ENCODE measurements at places on chromosomes 1 and 21.
A peak's percentile ranks its signal among the peaks of the same experiment; 100 is the strongest.

- DNase-seq: no peak
These were observed 82.1 kb upstream of the DUSP10 start for GRCh38 chr1:221824025-221824424.

DNA sequence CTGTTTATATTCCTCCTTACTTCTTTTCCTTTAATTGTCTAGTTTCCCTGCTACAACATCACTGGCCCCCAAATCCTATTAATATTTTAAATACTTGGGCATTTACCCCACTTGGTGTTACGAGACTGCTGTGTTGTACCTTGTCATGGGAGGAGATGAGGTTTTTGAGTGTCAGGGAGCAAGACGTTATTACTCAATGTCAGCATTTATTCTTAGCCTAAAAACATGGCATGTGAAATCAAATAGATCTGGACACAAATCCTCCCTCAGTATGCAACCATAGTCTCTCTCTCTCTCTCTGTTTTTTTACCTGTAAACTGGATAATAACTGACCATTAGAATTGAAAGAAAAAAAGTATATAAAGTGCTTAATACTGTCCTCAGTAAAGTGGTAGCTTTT, 4.6 kb downstream of the LRRC8B start:
- DNase-seq: no peak

- peak; percentile 15 for DNase-seq
These were observed 21.9 kb upstream of the MORC3 start for GRCh38 chr21:36297938-36298572.

- no peak for DNase-seq
These were observed 112.9 kb downstream of the APP start for GRCh38 chr21:26057477-26058170.

DNA sequence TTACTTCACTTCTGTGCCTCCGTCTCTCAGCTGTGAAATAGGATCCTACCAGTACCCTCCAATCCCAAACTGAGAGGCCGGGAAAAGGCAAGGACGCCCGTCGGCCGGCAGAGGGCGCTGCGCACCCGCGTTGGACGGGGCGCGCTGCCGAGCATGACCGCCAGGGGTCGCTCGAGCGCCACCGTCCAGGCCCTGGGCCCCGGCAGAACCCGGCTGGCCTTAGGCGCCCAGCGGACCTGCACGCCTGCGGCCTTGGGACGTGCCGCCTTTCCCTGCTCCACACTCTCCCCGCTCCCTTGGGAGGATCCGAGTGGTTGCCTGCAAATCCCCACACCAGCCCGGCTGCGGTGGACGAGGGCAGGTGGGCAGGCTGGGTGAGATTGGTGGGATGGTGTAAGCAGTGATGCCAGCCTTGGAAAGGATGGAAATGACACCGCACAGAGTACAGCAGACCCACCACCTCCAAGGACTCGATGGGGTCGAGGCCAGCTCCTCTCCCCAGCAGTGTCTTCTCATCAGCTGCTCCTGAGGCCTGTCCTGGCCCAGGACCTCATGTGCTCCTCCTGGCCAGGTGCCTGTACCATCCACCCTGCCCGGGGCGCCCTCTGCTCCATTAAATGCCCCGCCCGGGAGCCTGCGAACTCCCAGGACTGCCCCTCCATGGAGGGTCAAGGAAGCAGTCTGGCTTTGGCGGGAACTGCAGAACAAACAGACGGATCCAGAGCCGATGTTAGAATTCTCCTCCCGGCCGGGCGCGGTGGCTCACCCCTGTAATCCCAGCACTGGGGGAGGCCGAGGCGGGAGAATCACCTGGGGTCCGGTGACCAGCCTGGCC, 47.4 kb upstream of the LBR start:
- peak; percentile 47 for DNase-seq

DNA sequence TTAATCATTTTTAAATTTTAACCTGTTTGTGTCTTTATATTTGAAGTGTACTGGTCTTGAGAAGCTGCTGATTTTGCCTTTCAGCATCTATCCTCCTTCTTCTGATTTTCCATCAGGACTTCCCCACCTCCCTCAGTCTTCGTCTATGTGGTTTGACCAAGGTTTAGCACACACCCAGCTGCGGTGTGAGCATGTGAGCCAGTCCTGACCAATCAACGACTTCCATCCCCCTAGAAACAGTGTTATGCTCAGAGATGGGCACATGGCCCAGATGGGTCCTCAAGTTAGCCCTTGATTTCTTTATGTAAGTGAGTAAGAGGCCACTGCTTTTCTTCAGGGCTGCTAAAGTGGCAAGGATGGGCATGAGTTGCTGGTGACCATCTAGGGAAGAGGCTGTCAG, 190.8 kb downstream of the MATN1 start:
- DNase-seq: no peak

- no peak for DNase-seq
These were observed 2.4 kb upstream of the PPOX start for GRCh38 chr1:161163793-161164192.

- no peak for DNase-seq
These were observed 6.0 kb upstream of the ACTRT2 start for GRCh38 chr1:3015269-3015635.

DNA sequence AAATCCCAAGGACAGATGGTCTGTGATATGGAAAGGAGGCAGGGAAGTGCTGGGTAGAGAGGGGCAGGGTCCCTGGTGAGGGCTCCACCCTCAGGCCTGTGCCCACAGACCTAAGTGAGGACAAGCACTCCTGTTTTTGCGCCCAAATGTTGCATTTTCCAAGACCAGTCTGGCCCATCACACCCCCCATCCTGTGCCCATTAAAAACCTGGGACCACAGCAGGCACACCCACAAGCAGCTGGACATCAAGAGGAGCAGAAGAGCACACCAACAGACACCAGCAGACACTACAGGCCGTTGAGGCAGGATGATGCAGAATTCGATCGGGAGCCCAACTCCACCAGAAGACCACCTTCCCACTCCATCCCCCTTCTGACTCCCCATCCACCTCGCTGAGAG, 72.8 kb downstream of the DMRTA2 start:
- no peak for DNase-seq

DNA sequence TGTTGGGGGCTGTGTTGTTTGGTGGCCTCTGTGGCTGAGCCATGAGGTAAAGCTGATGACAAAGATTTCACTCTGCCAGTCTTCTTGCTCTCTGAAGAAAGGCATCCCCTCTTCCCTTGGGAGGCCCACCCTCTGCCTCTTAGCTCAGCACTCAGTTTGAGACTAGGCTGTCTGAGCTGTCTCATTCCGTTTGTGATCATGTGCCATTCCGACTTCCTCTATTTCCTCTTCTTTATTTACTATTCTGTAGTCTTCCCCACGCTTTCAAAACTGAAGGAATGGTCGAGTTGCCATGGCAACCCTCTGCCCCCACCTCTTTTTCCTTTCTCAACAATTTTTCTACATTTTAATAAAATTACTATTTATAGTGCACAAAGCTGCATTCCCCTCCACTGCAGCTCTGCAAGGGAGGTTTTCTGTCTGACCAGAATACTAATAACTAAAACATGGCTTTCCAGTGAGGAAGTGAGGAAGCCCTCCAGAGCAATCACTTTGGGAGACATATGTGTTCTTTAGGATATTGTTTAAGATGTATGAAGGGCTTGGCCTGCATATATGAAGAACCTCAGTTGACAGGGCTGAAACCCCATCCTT, 30.8 kb downstream of the KCNA3 start:
- no peak for DNase-seq

GRCh38 chr1:11227106-11228077, 35.0 kb downstream of the MTOR start:
- DNase-seq: no peak

- DNase-seq: no peak
These were observed 9.3 kb upstream of the ETS2 start for GRCh38 chr21:38796424-38796823.

GRCh38 chr1:160850993-160851392, 11.7 kb downstream of the CD244 start:
- DNase-seq: no peak

- peak; percentile 14 for DNase-seq
These were observed 12.6 kb upstream of the ADORA3 start for GRCh38 chr1:111516005-111516535.

DNA sequence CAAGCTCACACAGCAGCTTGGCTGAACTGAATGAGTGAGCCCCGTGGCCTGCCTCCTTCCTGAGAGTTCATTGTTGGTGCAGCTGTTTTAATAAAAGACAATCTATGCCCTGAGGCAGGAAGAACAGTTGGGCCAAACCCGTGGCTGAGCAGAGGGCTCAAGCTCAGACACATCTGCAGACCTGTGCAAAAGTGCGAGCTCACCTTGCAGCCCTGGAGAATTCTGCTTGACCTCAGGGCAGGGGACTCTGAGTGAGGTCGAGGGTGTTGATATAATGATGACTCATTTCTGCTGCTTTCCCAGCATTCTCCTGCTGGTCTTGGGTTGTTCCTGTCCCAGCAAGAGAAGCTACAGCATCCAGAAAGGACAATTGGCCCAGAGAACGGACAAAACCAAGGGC, 61.0 kb downstream of the ATP5PO start:
- DNase-seq: no peak

GRCh38 chr1:28096210-28097099, 8.0 kb upstream of the EYA3 start:
- no peak for DNase-seq

DNA sequence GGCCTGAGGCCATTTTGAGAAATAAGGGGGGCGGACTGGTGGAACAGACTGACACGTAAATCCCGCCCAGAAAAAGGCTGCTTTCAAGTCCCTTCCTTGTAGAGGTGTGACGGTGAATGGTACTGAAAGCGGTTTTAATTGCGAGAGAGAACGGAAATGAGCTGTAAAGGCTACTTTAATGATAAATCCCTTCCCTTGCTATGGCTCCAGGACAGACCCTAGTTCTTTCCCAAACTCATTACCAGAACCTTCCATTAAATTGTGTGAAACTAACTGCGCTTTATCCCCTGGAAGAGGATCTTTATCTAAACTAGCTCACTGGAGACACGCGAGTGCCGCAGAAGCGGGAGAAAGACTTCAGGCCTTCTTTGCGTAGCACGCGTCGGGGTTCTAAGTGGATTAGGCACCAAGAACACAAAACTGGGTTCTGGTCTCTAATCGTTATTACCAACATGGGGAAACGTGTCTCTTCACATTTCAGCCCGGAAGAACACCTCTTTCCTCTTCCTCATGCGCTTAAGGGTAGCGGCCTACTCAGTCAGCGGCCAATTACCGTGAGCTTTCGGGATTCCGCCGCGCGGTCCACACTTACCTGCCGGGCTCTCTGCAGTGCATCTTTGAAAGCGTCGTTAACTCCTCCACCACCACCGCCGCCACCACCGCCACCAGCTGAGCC, 441 bp downstream of the FUBP1 start:
- peak; percentile 96 for DNase-seq

- no peak for DNase-seq
These were observed 17.6 kb downstream of the INTS3 start for GRCh38 chr1:153745417-153745816.

DNA sequence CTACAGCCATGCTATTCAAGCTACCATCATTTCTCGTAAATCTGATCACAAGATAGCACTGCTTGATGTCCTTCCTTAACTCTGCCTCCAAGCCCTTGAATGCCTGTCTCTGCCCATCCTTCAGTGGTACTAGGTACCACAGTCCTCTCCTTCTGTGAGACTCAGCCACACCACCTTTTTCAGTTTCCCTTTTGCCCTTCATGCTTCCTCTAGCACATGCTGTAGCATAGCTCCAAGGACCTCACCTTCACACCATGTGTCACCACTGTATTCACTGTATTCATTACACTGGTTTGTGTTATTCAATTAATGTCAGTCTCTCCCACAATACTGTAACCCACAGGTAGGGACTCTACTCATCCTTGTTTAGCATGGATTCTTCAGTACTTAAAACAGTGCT, 8.0 kb upstream of the TP53BP2 start:
- DNase-seq: no peak

- DNase-seq: no peak
These were observed 59.2 kb upstream of the MORC3 start for GRCh38 chr21:36260802-36261201.

GRCh38 chr1:14377386-14377785, 221.1 kb upstream of the KAZN start:
- no peak for DNase-seq

GRCh38 chr1:42172381-42173133, 8.0 kb upstream of the GUCA2A start:
- no peak for DNase-seq

DNA sequence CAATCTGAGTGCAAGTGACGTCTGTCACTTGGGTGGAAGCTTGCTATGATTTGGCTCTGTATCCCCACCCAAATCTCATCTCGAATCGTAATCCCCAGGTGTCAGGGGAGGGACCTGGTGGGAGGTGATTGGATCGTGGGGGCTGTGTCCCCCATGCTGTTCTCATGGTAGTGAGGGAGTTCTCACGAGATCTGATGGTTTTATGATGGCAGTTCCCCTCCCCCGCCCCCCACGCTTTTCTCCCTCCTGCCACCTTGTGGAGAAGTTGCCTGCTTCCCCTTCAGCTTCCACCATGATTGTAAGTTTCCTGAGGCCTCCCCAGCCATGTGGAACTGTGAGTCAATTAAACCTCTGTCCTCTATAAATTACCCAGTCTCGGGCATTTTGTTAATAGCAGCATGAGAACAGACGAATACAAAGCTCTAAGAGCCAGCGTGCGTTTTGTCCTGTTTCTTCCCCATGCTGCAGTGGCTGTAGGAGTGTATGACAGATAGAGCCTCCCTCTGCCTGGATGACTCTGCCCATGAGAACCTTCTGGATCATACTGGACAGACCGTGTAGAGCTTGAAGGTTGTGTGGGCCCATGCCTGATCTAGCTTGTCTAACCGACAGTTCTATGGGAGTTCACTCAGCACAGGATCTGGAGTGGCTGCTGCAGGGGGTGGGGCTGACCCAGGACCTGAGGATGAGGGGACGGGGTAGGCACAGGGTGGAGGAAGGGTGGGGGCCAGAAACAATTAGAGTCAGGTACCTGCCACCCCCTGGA, 139.7 kb upstream of the ERRFI1 start:
- DNase-seq: no peak

DNA sequence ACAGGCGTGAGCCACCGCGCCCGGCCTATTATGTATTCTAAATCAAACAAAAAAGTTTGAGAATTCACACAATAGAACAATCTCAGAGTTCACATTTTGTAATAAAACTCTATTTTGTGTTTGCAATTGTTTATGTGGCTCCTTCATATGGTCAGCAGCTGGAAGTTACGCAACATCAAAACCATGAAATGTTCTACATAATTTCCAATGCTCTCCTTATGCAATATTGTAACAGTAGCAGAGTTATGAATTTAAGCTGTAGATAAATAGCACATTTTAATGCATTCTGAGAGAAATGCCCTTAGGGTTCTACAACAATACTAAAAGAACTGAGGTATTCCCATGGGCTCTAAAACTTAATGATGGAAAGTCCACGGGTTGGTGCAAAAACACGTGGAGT, 62.3 kb upstream of the COL11A1 start:
- no peak for DNase-seq

GRCh38 chr1:183090391-183091006, 67.3 kb downstream of the LAMC1 start:
- no peak for DNase-seq
